Prostate gland (tissue), 2 donors: ENCODE measurements at places on chromosomes 16 and 17. TPM values are rescaled to one million over a fixed set of nuclear protein-coding genes. Genes with fewer than 3 reads are reported as not detected.

KRT36 gene
- not detected for total RNA-seq

DPEP3 gene
- total RNA-seq = not detected

TPSG1 gene
- not detected for total RNA-seq

SRR gene
- 10.8 TPM for total RNA-seq

DNA sequence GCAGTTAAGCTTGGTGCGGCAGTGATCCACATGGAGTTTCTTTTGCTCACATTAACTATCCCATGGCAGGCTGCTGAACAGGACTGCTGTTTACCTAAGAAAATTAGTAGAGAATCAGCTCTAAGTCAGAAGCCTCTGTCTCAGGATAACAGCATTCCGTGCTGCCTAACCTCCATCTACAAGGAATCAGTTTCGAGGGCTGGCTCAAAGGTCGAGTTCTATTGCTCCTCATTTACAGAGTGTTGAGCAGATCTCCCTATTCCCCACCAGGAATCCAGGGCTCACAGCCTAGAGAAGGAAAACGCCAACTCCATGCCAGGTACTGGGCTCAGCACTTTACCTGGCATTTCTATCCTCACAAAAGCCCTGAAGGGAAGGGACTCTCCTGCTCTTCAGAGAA lies 9.9 kb downstream of the GINS2 start:
- DNase-seq = no peak

GRCh38 chr16:2042171-2042985 lies 5.3 kb downstream of the NTHL1 start:
- DNase-seq = no peak
